Fibroblast of skin of left quadriceps (primary cell): ENCODE measurements at places on chromosomes 1 and 21.

GRCh38 chr1:173337126-173337525 is 130.0 kb upstream of the TNFSF4 start:
- no peak for DNase-seq

DNA sequence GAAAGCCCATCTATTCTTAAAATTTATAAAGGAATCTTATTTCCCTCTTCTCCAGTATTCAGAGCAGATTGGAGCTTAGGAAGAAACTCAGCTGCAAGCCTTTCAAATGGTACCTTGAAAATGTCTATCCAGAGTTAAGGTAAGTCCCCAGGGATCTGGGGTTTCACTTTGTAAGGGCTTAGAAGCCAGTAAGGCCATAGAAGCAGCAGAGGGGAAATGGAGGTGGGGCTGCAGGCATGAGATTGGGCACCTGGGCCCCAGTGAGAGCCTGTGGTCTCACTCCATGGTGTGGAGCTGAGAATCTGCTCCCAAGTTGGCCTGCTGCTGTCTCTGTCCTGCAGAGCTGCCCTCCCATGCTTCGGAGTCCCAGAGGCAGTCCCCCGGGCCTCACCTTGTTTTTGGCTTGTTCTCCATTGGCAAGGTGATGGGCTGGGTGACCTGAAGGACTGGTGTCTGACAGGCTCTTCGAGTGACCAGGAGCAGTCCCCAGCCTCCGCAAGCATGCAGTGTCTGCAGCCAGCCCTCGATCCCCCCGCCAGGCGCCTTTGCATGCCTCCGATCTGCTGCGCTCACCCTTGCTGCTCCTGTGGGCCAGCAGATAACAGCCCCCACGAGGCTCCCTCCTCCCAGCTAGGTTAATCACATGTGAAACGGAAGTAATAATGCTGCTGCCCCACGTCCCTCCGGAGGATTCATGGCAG is 163.1 kb downstream of the PGBD5 start:
- DNase-seq: no peak

DNA sequence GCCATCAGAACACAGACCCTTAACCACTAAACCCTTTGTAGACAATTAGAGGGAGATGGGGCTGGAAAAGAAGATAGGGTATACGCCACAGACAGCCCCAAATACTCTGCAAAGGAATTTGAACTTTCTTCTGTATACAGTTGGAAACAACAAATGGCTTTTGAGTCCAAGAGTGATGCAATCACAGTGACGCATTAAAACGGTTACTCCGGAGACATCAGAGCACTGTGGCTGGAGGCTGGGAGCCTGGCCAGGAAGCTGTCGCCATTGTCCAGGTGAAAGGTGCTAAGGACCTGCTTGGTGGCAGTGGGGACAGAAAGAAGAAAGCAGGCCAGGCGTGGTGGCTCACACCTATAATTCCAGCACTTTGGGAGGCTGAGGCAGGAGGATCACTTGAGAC is 4.2 kb downstream of the FLAD1 start:
- no peak for DNase-seq

GRCh38 chr1:51819810-51820209 is 58.7 kb downstream of the NRDC start:
- DNase-seq: no peak

GRCh38 chr1:29475326-29475725 is 239.0 kb downstream of the PTPRU start:
- no peak for DNase-seq

DNA sequence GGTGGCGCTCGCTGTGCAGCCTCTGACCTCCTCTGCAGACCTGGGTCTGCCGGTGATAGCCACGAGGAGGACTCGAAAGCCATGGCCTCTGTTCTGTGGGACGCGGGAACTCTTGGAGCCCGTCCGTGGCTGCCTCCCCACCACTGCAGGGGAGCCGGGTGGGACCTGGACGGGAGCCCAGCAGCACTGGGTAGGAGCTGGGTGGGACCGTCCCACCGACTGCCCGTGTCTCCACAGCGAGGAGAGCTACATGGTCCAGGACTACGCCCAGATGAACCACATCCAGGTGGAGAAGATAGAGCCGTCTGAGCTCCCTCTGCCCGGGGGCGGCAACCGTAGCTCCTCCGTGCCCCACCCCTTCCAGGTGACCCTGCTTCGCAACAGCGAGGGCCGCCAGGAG is 23.7 kb downstream of the ARHGEF16 start:
- DNase-seq: no peak

DNA sequence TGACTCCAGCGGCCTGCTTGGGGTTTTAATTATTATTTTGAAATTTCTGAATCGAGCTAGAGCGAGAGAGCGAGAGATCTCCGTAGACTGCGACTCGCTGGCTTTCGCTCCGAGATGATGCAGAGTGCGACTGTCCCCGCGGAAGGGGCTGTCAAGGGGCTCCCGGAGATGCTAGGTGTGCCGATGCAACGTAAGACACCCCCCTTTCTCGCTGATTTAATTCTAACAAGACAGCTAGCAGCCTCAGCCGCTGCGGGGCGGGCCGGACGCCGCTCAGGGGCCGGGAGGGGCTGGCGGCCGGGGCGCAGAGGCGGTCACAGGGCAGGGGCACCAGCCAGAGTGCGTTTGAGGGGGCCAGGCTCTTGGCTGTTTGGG is 339 bp downstream of the LHX4 start:
- no peak for DNase-seq

GRCh38 chr1:62315387-62315786 is 3.8 kb downstream of the KANK4 start:
- DNase-seq: no peak

GRCh38 chr1:173520799-173521198 is 43.7 kb downstream of the PRDX6 start:
- no peak for DNase-seq
